NCI-H1417 treated with DMSO at 0.1 percent for 48 hours (cell line): ENCODE measurements at places on chromosomes 5 and 9.

DNA sequence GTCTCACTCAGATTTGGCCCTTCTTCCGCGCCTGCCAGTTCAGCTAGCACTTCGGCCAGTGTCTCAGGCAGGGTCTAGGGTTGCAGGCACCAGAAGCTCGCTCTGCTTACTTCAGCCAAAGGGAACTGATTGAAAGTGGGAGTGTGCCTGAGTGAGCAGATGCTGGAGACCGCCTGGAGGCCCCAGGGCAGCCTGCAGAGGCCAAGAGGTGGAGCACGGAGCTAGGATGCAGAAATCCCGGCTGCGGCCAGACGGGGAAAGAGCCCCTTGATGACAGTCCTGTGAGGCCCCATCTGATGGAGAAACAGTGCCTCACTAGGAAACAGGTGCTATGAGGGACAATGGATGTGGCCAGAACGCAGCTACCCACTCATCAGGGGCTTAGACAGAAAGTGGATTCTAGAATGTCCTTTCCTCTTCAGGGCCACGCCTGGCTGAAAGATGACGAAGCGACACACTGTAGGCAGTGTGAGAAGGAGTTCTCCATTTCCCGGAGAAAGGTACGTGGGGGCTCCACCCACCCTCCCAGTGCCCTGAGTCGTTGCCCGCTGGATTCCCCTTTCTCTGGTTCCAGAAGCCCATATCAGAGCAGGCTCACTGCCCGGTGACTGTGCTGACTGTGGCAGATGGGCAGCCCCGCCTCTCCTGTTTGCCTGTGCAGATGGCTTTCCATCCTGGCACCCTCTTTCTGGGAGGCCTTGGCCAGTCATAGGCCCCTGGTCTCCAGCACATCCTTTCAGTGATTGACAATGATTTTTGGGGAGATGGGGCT is 16.1 kb downstream of the HNRNPH1 start:
- no peak for DNase-seq

GRCh38 chr5:103546858-103547257 is 15.7 kb downstream of the NUDT12 start:
- no peak for DNase-seq

GRCh38 chr9:5278486-5278885 is 26.0 kb downstream of the RLN2 start:
- DNase-seq: no peak

- DNase-seq: no peak
These were observed 51.5 kb downstream of the PCDH1 start for GRCh38 chr5:141826674-141827073.

DNA sequence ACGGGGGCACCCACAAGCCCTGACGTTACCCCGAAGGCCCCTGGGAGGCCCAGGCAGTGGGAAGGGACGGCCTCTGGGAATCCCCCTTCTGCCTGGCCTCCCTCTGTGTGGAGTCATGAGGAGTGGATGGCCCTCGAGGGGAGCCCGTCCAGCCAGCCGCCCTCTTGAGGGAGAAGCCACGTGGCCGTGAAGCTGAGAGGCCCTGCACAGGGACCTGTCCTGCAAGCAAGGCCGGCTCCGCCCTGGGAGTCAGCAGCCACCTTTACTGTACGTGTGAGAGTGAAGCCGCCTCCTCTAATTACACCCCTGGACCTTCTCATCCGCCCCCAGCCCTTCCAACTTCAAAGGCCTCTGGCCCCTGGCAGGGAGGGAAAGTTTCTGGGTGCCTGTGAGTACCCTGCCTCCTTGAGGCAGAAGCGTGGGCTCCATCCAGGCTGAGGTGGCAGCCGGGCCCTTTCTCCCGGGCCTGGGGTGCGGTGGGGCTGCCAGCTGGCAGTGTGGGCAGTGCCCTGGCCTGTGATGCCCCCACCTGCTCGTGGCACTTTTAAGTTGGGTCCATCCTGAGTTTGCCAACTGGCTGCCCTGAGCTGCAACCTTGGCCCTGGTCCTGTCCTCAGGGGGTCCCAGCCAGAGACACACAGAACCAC is 55.9 kb upstream of the EGFL7 start:
- no peak for DNase-seq

DNA sequence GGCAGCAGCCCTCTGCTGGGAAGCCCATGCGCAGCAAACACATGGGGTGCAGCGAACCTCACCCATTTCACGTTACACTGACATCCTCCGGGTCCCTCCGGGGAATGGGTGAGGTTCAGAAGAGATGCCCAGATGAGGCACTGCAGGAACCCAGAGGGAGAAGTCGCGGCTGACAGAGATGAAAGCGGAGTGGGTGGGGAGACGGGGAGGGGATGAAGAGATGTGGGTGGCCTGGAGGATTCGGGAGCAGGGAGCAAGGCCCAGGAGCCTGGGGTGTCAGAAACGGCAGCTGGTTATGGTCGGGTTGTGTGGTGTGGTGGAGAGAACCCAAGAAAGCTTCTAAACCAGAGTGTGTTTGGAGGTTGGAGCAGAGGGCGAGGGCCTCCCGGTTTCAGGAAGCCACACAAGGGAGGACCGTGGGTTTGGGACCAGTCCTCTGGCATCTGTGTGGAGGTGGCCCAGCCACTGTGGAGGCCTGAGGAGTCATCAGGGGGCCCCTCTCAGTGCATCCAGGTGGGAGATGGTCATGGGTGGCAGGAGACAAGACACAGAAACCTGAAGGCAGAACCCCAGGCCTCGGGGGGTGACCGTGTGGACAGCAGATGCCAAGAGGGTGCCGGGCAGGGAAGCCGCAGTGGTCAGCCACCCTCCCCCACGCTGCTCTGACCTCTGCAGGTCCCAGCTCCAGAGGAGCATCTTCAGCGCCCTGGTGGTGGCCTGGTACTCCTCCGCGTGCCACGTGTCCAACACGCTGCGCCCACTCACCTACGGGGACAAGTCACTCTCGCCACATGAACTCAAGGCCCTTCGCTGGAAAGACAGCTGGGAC is 8.6 kb downstream of the UCK1 start:
- no peak for DNase-seq

GRCh38 chr9:27337236-27337635 is 40.3 kb upstream of the EQTN start:
- no peak for DNase-seq

- DNase-seq: no peak
These were observed 1011.5 kb upstream of the ACO1 start for GRCh38 chr9:31372799-31373587.

GRCh38 chr9:110753731-110754231 is 85.2 kb downstream of the MUSK start:
- DNase-seq: no peak

DNA sequence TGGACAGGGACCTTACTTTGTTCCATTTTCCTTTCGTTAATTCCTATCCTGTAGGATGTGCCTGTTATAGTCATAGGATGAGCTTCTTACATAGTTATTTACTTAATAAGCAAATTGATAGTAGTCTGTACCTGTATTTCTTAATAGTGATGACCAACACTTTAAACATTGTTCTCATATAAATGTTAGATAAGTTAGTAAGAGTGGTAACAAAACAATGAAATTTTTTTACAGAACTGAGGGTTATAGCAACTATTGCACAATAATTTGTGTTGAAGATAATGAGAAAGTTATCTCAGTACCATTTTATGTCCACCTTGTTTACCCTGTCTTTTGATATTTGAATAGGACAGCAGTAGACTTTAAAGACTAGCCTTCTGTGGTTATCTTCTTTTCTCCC is 162.9 kb upstream of the ELL2 start:
- DNase-seq: no peak

DNA sequence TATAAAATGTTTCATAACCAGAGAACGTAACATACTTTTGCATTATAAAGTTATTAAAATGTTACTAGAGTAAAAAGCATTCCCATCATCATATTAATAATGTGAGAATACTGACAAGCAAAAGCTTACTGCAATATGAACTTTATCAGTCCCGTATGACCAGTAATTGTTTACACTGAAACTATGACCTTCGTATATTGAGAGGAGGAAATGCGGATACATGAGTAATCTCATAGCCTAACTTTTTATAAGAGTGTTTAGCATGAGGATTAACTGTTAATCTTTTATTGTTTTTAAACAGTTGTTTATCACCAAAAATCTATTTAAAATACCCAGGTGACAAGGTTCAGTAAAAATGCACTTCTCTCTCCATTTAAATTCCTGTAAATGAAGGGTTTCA is 272.4 kb downstream of the SLF1 start:
- DNase-seq: no peak

GRCh38 chr9:98909935-98910334 is 33.8 kb upstream of the COL15A1 start:
- DNase-seq: no peak

GRCh38 chr5:6822556-6823343 is 109.5 kb downstream of the TENT4A start:
- DNase-seq: no peak

- DNase-seq: no peak
These were observed 548.9 kb downstream of the HINT1 start for GRCh38 chr5:130616161-130616560.

- DNase-seq: no peak
These were observed 31.0 kb downstream of the ADAM19 start for GRCh38 chr5:157544623-157544989.

GRCh38 chr9:89916001-89916597 is 311.3 kb downstream of the GADD45G start:
- no peak for DNase-seq

GRCh38 chr9:116639251-116639741 is 47.8 kb upstream of the TRIM32 start:
- no peak for DNase-seq

- DNase-seq: no peak
These were observed 142.3 kb upstream of the PPP1R2B start for GRCh38 chr5:156707750-156708149.

- no peak for DNase-seq
These were observed 8.4 kb upstream of the FSD1L start for GRCh38 chr9:105439428-105439827.

DNA sequence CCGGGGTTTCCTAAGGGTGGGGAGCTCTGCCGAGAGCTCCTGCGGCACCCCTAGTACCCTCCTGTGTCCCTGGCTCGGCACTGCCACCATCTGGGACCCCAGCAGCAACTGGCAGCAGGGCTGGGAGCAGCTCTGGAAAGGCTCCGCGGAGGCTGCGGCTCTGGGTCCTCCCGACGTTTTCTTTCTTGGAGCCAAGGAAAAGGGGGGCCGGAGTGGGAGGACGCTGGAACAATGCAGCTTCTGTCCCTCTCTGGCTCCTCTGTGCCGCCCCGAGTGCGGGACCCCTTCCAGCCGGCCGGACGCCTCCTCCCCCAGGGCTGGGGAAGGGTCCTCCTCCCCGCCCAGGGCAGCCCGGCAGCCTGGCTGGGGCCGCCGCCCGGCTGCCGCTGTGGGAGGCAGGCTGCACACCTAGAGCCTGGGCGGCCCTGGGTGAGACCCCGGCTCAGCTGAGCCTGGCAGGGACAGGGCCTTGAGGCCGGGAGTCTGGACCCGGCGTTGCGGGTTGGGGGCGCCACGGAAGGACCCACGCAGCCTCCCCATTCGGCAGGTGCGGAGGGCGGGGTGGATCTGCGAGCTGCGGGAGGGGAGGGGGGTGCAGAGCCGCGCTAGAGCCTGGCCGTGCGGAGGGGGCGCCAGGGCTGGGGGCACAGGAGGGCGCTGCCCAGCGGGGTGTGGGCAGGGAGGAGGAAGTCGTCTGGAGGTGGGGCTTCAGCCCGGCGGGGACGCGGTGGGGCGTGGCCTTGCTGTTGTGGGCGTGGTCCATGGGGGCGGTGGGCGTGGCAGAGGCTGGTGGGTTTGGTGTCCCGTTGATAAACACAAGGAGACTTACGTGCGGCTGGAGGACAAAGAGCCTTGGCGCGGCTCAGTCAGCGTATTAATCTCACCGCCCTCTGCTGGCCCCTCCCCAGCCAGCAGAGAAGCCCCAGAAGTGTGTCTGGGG is 15.1 kb downstream of the GPSM1 start:
- no peak for DNase-seq

DNA sequence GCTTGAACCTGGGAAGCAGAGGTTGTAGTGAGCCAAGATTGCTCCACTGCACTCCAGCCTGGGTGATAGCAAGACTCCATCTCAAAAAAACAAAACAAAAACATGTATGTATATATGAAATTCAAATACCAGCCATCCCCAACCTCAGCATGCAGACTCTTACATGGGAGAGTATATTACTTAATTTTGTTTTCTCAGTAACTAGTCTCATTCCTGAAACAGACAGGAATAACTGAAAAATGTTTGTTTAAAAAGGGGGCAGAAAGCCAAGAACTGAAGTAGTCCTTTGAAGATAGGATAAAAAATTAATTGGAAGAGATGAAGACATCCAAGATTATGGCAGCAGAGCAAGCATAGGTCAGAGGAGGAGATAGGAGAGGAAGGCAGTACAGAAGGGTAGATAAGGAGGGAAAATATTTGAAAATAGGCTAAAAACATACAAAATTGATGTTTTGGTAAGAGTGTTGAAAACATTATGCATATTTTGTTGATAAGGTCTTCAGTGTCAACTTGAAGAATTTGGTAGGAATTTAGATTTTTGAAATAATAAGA is 309.9 kb downstream of the MAT2B start:
- no peak for DNase-seq

- no peak for DNase-seq
These were observed 37.9 kb downstream of the SPZ1 start for GRCh38 chr5:80357671-80358070.

DNA sequence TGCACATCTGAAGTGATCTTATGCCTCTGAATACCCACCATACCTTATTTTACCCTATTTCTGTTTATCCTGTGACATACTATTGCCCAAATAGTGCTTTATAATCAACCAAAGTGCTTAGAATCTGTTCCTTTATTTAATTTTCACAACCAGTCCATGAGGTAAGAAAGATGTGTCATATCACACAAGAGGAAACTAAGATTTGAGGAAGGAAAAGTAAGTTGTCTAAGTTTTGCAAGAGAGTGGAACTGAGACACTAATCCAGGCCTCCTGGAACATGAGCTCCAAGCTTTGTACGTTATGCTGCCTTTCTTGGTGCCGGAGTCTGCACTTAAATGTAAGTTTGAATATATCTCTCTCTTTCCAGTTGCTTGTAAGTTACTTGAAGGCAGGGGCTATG is 17.2 kb downstream of the KDM3B start:
- DNase-seq: no peak

GRCh38 chr9:116423149-116423548 is 264.0 kb upstream of the TRIM32 start:
- no peak for DNase-seq

DNA sequence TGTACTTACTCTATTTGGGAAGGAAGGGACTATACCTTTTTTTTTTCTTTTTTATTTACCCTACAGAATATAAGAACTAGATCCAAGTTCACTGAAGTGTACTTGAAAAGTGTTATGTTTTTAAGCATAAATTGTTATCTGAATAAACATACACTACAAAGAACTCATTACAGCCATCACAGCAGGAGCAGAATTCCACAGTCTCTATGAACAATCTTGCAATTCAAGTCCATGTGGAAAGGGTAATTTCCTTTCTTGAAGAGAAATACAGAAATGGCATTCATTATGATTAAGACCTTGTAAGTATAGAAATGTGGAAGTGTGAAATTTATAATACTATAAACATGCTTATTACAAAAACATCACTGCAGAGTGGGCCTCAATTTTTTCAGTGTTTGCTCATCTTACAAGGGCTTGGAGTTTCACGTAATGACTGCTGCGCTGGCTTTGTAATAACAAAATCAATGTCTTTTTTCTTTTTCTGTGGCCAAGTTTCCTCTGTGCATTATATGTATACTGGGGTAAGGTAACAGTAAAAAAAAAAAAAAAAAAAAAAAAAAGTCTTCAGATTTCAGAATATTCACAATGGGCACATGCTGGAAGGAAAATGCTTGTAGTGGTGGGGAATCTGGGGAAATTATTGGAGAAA is 77.0 kb upstream of the GNA14 start:
- no peak for DNase-seq

- DNase-seq: no peak
These were observed 4.3 kb upstream of the ACER2 start for GRCh38 chr9:19404283-19405075.

GRCh38 chr5:91770400-91770799 is 387.3 kb upstream of the ARRDC3 start:
- no peak for DNase-seq
